ENCODE measurements at places on chromosomes 3 and 15. TPM values are rescaled to one million over a fixed set of nuclear protein-coding genes. Genes with fewer than 3 reads are reported as not detected.

Gene ROPN1
- not detected for polyA plus RNA-seq

Gene SYNPR
- not detected for polyA plus RNA-seq

Gene A4GNT
- polyA plus RNA-seq = not detected

Gene SCN5A
- 0.27 TPM for polyA plus RNA-seq

Gene ERICH6
- 0.10 TPM for polyA plus RNA-seq

Gene CHRM5
- polyA plus RNA-seq = 0.03 TPM

Gene ANKRD34C
- polyA plus RNA-seq = not detected

- no peak overlapping the region for H3K27ac ChIP-seq
- H3K36me3 ChIP-seq = no peaks in the 10 kb centered on the region
- H3K4me3 ChIP-seq = no peak overlapping the region
- no peak for DNase-seq
- H3K27me3 ChIP-seq = no peaks in the 10 kb centered on the region
These were observed 144.2 kb upstream of the SNTN start for GRCh38 chr3:63508305-63508704.

DNA sequence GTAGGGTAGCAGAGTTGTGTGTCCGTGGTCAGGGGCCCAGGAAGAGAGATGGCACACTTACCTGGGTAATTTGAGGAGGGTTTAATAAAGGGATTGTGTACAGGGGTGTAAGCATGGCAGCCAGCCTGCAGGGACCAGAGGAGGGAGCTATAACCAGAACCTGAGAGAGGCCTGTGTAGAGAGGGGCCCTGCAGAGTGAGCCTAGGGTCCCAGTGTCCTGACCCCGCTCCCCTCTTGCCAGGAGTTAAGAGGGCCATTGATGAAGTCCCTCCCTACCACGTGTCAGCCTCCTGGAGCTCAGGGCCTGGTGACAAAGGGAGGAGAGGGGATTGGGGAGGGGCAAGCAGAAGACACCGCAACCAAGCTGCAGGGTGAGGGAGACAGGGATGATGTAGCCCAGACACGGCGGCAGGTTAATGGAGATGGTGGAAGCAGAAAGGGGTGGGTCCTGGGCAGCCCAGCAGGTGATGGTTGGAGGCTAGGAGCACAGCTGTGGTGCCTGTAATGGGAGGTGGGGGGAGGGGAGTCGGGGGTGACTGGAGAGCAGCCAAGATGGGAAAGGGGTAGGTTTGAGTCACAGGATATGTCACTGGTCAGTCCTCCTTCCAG is 165.4 kb upstream of the TOPAZ1 start:
- no peak overlapping the region for H3K4me3 ChIP-seq
- H3K4me1 ChIP-seq = peaks cover 3% of the 10 kb centered on the region
- H3K36me3 ChIP-seq = no peaks in the 10 kb centered on the region
- H3K27ac ChIP-seq = no peak overlapping the region
- H3K27me3 ChIP-seq = no peaks in the 10 kb centered on the region

- DNase-seq = no peak
- no peak overlapping the region for H3K27ac ChIP-seq
- peaks cover 11% of the 10 kb centered on the region for H3K4me1 ChIP-seq
- H3K36me3 ChIP-seq = no peaks in the 10 kb centered on the region
- no peaks in the 10 kb centered on the region for H3K27me3 ChIP-seq
These were observed 31.5 kb downstream of the RTP1 start for GRCh38 chr3:187228740-187229139.

- no peak for DNase-seq
- no peaks in the 10 kb centered on the region for H3K27me3 ChIP-seq
- no peaks in the 10 kb centered on the region for H3K4me1 ChIP-seq
These were observed 617.5 kb upstream of the CCDC54 start for GRCh38 chr3:106759731-106760130.

GRCh38 chr3:105458518-105459215 is 92.0 kb downstream of the ALCAM start:
- H3K4me3 ChIP-seq = no peak overlapping the region
- no peaks in the 10 kb centered on the region for H3K36me3 ChIP-seq
- peaks cover 7% of the 10 kb centered on the region for H3K4me1 ChIP-seq
- no peak for DNase-seq
- no peaks in the 10 kb centered on the region for H3K27me3 ChIP-seq
- no peak overlapping the region for H3K27ac ChIP-seq

- no peak overlapping the region for H3K4me3 ChIP-seq
- H3K27me3 ChIP-seq = no peaks in the 10 kb centered on the region
- DNase-seq = no peak
These were observed 32.5 kb downstream of the CEP152 start for GRCh38 chr15:48778331-48778730.

GRCh38 chr3:81995329-81995728 is 233.9 kb upstream of the GBE1 start:
- H3K27ac ChIP-seq = no peak overlapping the region
- no peaks in the 10 kb centered on the region for H3K4me1 ChIP-seq
- H3K27me3 ChIP-seq = no peaks in the 10 kb centered on the region
- no peak overlapping the region for H3K4me3 ChIP-seq
- DNase-seq = no peak
- no peaks in the 10 kb centered on the region for H3K36me3 ChIP-seq

DNA sequence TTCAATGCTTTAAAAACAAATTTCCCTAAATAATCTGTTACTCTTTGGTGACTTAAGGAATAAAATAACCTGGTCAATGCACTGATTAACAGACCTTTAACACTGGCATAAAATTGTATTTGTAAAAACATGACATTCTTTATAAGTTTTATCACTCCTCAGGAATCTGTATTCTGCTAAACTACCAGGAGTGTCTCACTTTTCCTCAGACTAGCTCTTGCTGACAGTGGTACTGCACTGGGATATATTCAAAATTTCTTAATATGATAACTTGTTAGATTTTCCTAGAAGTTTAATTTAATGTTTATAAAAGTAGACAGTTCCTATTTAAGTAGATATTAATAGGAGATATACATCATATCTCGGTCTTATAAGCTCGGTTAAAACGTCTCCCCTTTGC is 363.4 kb upstream of the ARHGEF26 start:
- H3K4me1 ChIP-seq = no peaks in the 10 kb centered on the region
- no peak overlapping the region for H3K27ac ChIP-seq
- H3K27me3 ChIP-seq = no peaks in the 10 kb centered on the region
- no peaks in the 10 kb centered on the region for H3K36me3 ChIP-seq
